RCC 7860 (cell line): ENCODE measurements at places on chromosomes 12 and 14.

- no peak for DNase-seq
Observed at GRCh38 chr14:68606176-68606575, 186.7 kb downstream of the ZFP36L1 start.

DNA sequence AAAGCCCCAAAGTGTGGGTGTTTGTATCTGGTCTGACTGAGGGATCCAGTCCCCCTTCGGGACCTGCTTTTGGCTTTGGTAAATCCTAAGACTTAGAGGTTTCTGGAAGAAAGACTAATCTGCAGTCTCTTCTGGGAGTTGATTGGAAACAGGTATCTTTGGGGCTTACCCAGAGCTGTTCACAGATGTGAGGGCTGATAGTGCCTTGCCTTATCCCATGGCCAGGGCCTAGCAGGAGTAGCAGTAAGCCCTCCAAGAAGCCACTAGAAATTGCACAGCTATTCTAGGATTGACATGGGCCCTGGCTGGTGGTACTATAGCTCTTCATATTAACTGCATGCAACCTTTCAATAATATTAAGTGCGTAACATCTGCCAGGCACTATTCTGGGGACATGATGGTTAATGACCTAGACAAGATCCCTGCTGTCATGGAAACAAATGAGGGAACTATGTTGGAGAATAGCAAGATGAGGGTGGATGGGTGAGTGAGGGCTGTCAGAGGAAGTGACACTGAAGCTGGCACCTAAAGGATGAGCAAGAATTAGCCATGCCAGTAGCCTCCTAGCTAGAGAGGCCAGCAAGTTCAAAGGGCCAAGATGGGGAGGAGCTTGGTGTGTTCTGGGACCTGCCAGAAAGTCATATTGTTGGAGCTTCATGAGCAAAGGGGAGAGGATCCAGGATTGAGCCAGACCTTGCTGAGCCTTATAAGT lies 71.7 kb downstream of the CRADD start:
- DNase-seq: no peak

DNA sequence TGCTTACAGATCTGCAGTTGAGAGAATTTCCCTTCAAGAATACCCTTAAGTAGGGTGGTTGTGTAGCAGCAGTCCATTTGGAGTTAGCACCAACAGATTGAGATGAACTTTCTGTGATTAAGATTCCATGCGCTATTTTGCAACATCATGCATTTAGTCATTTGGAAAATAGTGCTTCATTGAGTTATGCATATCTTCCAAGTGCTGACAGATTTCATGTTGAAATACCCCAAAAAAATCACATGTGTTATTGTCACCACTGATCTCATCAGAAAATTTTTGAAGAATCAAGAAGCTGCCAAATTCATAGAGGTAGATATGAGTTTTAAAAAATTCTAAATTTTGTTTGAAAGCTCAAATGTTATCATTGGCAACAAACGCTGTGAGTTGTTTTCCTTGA lies 35.5 kb upstream of the OSBPL8 start:
- DNase-seq: no peak

DNA sequence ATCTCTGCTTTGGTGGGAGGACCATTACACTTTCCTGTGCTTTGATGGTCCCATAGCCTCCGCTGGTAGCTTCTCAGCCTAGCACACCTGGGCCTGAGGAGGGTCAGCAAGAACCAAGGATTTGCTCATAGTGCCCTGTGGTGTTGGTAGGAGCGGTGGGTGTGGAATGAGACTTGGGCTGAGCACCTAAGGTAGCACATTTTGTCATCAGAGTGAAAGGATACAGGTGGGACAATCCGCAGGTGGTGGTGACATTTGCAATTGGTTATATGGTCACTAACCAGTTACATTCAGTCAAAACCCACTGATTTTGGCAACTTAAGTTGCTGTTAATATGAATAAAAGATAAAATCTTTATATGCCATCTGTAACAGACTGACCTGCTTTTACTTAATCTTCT lies 46.7 kb downstream of the TTC6 start:
- no peak for DNase-seq

GRCh38 chr12:77686760-77687159 lies 143.9 kb upstream of the NAV3 start:
- no peak for DNase-seq

- no peak for DNase-seq
Observed at GRCh38 chr12:78977304-78977867, 112.8 kb downstream of the SYT1 start.

- no peak for DNase-seq
Observed at GRCh38 chr14:26856876-26857518, 259.2 kb upstream of the NOVA1 start.

- no peak for DNase-seq
Observed at GRCh38 chr14:51818748-51819380, 41.5 kb upstream of the GNG2 start.

- no peak for DNase-seq
Observed at GRCh38 chr12:106021516-106021915, 117.2 kb downstream of the NUAK1 start.

DNA sequence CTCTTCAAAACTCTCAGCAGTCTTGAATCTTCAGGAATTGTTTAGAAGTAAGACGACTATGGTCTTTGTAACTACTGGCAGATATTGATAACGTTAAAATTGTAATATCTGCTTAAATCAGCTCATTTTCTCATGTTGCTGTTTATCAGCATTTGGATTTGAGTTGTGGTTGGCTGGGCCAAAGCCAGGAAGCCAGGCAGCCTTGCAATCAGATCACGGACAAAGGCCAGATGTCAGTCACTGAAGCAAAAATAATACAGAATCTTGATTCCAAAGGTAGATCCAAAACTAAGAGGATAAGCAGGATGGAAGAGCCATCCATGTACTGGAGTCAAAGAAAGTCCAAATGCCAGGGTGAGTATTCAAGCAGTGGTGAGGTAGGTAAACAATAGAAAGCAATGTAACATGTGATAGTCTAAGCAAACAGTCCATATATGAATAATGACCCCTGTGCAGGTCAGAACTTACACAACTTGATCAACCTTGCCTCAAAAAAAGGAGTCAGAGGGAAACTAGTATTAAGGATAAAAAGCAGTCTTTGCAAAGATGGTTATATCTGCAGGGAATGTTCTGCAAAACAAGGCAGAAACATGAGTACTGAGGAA lies 95.8 kb upstream of the RAP1B start:
- no peak for DNase-seq

- no peak for DNase-seq
Observed at GRCh38 chr14:94670692-94671285, 58.6 kb downstream of the SERPINA3 start.

DNA sequence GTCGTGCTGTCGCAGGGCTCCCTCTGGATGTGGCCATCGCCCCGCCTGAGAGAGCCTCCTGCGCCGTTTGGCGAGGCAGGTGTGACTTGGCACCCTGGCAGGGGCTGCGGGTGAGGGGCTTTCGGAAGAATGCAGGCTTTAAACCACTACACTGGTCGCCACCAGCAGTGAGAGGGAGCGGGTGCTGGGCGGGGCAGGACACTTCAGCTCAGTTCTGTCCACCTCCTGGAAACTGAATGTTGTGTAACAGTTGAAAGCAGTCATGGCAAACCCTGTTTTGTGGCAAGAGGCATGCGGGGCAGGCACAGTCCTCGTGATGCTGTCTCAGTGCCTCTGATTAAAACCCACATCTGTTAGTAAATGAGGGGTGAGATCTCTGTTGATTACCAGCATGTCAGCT lies 55.9 kb downstream of the AACS start:
- no peak for DNase-seq

DNA sequence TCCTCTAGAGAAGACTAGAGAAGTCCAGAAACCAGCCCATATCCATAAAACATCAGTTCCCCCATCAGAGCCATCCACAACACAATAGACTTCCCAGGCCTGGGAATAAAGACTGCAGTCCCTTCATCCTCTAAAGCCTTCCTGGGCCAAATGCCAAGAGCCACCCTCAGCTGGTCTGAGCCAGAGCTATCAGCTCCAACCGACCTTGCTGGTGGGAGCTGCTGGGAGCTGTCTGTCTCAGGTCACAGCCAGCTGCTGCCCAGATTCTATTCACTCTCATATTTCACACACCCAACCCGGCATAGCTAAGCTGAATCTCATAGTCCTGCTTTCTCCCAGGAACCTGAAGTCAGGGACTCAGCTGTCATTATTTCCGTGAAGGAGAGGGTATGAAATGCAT lies 10.9 kb upstream of the TFCP2 start:
- DNase-seq: no peak

GRCh38 chr12:113664224-113664681 lies 192.6 kb upstream of the LHX5 start:
- DNase-seq: no peak

GRCh38 chr14:98958048-98958631 lies 313.9 kb downstream of the BCL11B start:
- no peak for DNase-seq

- no peak for DNase-seq
Observed at GRCh38 chr12:117085318-117085947, 13.8 kb downstream of the TESC start.

- DNase-seq: no peak
Observed at GRCh38 chr12:46020768-46021167, 30.4 kb upstream of the SCAF11 start.

DNA sequence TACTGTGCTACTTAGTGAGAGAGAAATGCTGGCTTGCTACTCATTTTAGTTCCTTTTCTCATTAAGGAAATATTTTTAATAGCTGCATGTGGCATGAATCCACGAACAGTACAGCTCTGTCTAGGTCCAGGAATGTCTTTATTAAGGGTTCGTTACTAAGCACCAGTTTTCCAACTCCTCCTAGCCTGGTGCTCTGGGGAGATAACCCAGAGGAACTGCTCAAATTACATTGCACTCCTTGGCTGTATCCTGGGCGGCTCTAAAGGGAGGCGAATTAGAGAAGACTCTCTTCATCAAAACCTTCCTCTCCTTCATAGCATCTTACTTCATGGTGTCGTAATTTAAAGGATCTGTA lies 101.3 kb downstream of the PPM1A start:
- no peak for DNase-seq

- DNase-seq: no peak
Observed at GRCh38 chr14:97930166-97930565, 1133.0 kb downstream of the VRK1 start.

DNA sequence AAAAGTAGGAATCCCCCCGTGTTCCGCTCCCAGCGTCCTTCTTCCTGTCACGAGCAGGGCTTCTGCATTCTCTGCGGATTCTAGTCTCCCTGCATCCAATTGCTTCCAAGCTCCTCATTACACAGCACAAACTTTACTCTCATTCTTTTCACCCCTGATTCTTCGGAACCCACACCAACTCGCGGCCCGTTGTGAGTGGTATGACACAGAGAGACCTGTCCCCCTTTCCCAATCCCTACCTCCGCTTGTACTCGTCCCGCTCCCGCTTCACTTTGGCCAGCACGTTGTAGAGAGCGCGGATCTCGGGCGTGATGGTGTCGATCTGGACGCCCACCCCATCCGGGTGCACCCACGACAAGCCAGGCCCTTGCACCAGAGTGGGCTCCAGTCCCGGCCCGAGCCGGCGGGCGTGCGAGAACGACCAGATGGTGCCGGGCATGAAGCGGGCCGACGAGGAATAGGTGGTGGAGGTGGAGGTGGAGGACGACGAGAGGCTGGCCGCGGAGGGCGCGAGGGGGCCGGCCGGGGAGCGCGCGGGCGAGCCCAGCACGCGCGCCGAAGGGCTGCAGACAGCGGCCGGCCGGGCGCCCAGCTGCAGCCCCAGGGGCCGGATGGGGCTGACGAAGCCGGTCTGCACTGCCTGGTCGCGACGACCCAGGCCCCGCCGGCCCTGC lies 687 bp downstream of the IFFO1 start:
- DNase-seq: no peak

DNA sequence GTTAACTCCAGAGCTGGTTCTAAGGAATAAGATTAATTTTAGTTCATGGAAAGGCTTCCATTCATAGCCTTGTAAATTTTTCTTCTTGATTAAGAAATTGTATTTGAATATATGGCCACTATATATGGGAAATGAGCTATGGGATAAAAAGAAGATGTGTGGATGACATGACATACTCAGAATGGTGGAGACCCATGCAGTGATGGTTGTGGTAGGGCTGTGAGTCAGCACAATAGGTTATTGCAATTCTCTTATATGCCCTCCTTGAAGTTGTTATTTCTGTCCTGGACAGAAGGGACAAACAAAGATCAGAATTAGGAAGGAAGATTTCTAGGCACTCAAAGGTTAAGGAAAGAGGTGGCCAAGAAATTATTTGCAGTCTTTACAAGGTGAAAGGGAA lies 21.5 kb downstream of the RASSF9 start:
- DNase-seq: no peak

- DNase-seq: no peak
Observed at GRCh38 chr12:115932066-115932465, 345.4 kb downstream of the MED13L start.

GRCh38 chr12:96073346-96074330 lies 38.3 kb upstream of the LTA4H start:
- no peak for DNase-seq

GRCh38 chr12:11986165-11986564 lies 84.6 kb upstream of the BCL2L14 start:
- DNase-seq: no peak
